Right cardiac atrium (tissue), 5 donors: ENCODE measurements at places on chromosomes 6 and 20. TPM values are rescaled to one million over a fixed set of nuclear protein-coding genes. Genes with fewer than 3 reads are reported as not detected.

HTR1E gene
- total RNA-seq = not detected

TCF19 gene
- 4.0 TPM for total RNA-seq

MRPL18 gene
- 62.2 TPM for total RNA-seq

EPPIN gene
- 0.09 TPM for total RNA-seq

ARMC12 gene
- not detected for total RNA-seq

RSPO3 gene
- 0.62 TPM for total RNA-seq

KHDC1L gene
- total RNA-seq = not detected

TMEM244 gene
- total RNA-seq = not detected

COL20A1 gene
- total RNA-seq = not detected

DNPH1 gene
- total RNA-seq = 33.5 TPM

MICB gene
- total RNA-seq = 1.6 TPM

GABBR1 gene
- 34.8 TPM for total RNA-seq

- DNase-seq = no peak
Observed at GRCh38 chr20:5511930-5512329, 195.2 kb upstream of the PROKR2 start.

DNA sequence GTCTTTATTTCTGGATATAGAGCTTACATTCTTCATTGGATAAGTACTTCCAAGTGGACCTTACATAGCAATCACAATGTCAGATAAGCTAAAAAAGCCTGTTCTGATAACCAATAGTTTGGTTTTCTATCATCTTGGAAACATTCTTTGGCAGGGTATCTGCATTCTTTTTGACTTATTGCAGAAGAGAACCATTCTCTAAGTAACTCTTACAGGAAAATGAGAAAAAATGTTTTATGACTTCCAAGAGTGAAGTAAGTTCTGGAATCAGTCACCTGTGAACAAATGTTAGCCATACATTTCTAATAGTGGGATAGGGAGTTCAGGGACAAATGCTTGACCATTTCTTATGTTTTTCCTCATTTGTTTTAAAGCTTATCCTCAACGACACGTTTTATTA lies 564.0 kb downstream of the CD109 start:
- DNase-seq = no peak

GRCh38 chr20:19077370-19078220 lies 134.8 kb upstream of the SLC24A3 start:
- no peak for DNase-seq

DNA sequence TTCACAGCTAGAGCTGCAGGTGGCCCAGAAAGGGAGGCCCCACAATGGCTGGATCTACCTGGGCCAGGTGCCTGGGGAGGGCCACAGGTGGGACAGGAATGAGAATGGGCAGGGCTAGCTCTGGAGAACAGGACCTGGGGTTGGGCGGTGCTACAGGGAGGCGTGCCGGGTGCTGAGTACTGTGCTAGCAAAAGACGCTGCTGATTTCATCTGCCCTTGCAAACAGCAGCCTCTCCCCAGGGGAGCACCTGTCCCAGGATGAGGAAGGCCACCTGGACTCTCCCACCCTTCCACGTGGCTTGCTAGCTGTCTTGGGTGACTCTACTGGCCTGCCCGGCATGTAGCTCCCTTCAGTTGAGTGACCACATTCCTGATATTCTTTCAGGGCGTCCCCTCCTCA lies 6.6 kb upstream of the YTHDF1 start:
- peak; percentile 18 for DNase-seq

DNA sequence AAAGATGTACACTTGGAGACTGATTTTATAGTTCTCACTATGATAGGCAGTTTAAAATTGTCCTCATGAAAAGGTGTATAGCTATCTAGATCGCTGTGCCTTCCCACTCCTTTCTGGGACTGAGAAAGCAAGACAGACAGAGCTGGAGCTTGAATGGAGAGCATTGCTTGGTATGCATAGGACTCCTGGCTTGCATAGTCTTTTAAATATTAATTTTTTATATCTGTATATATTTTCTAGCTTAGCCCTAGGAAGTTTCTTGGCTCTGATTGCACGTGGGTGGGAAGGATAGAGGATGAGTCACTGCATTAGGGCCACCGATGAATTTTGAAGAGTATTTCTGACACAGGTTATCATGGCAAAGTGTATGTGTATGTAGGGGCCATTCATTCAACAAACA lies 150.0 kb upstream of the SPACA1 start:
- DNase-seq = no peak

GRCh38 chr20:9711872-9712271 lies 127.0 kb downstream of the PAK5 start:
- no peak for DNase-seq

- DNase-seq = no peak
Observed at GRCh38 chr6:38857815-38858214, 142.7 kb downstream of the DNAH8 start.

GRCh38 chr20:845941-846893 lies 12.7 kb downstream of the FAM110A start:
- DNase-seq = peak; percentile 71

GRCh38 chr6:57257911-57258541 lies 35.9 kb upstream of the RAB23 start:
- DNase-seq = no peak

DNA sequence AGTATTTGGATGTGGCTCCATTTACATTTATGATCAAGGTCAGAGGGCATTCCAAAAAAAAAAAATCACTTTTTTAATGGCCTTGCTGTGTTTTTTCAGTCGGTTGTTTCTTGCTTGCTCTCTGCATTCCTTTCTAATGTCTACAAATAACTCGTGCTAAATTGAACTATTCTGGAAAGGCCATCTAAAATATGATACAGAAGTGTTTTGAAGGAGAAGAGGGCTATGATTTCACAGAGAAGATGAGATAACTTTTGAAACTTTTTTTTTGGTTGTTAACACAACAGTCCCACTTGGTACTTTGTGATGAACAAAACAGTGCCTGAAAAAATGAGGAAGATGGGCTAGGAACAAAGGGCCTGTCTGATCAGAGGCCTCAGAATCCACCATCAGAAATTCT lies 156.1 kb upstream of the SMLR1 start:
- DNase-seq = no peak

GRCh38 chr6:56663344-56663743 lies 20.7 kb upstream of the DST start:
- DNase-seq = no peak

GRCh38 chr6:150745896-150746295 lies 119.6 kb upstream of the MTHFD1L start:
- peak; percentile 33 for DNase-seq

GRCh38 chr20:44491635-44492395 lies 16.1 kb downstream of the TTPAL start:
- DNase-seq = no peak

GRCh38 chr6:155130161-155130853 lies 133.5 kb upstream of the CLDN20 start:
- no peak for DNase-seq

DNA sequence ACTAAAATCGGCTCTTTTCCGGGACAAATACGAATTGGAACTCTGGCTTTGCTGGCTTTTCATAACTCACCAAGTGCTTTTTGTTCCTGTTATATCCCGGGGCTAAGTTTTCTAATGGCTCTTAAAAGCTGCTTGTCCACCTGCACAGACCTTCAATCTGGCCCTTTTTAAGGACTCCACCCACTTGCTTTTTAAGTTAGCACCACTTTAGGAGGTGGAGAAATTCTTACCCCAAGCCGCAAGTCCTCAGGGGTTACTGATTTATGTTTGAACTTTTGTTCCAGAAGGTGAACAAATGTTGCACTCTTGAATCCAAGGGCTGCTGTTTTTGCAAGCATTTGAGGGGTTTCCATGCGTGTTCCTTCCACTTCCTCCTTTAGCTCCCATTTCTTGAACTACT lies 37.8 kb downstream of the FAM184A start:
- DNase-seq = no peak

DNA sequence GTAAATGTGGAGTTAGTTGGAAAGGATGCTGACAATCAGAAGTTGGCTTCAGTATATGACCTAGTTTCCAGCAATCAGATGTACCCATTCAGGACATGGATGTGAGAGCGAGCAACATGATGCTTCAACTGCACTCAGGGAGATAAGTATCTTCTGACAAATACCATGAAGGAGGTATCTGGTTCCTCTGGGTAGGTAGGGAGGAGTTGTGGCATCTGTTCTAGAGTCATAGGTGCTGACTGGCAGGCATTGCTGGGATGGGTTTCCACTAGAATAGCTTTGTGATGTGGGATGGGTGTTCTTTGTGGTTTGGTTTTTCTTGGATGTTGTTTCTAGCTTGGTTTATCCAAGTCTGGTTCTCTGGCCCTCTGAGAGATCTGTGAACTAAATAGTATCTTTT lies 3.9 kb upstream of the REV3L start:
- DNase-seq = no peak

DNA sequence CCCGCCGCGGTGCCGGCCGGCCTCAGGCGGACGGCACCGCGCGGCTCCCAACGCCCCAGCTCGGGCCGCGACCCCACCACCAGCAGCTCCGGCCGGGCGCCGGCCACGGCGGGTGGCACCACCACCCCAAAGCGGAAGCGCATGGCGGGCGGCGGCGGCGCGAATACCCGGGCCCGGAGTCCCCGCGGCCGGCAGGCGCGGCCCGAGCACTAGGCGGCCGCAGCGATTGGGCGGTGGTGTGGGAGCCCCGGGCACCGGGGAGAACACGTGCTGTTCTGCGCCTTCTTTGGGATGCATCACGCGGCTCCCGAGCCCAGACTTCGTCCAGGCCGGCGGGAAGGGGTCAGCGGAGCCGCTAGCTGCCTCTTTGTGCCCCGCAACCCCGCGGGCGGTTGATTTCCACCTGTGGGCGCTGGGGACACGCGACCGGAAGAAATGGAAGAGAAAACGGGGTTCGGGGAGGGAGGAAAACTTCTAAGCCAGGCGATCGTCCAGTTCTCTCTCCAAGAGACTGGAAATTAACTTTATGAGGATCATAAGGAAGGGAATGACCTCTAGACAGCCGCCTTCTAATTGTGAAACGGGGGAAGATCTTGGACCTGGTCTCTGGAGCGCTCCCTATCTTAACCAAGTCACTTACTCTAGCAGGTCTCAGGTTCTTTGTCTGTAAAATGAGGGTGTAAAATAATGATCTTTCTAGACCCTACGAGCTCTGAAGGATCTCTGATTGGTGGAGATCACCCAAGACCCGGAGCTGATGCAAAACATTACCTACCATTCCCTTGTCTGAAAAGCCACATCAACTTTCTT lies at the start of gene EPM2A:
Gene EPM2A, minus strand, starts transcription at position 165 of the 810 bp plus-strand sequence. Its CDS starts 22 bp downstream, at position 143.
- peak; percentile 94 for DNase-seq

DNA sequence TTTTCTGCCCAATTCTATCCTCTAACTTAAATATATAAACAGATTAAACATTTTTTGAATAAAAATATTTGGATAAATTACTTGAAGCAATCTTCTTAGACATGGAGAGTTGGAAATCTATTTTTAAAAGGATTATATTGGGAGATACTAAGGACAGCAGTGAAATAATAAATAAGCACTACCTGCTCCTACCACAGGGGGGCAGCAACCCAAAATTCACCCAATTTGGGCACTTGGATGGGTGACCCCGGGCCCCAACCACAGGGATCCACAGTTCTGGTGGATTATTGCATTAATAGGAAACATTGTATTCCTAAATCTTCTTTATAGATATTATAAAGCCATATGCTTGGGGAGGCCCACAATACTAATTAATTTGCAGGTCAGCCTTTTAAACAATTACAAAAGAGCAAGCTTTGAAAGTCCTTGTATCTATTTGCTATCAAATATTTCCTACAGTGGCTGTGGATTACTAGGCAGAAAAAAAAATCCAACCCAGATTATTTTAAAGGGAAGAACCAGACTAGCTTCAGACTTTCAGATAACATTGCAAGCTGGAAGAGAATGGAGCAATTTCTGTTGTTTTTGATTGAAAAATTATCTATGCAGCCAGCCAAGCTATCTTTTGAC lies 66.4 kb upstream of the PDE10A start:
- DNase-seq = no peak

GRCh38 chr6:14470671-14471070 lies 353.1 kb downstream of the CD83 start:
- no peak for DNase-seq

DNA sequence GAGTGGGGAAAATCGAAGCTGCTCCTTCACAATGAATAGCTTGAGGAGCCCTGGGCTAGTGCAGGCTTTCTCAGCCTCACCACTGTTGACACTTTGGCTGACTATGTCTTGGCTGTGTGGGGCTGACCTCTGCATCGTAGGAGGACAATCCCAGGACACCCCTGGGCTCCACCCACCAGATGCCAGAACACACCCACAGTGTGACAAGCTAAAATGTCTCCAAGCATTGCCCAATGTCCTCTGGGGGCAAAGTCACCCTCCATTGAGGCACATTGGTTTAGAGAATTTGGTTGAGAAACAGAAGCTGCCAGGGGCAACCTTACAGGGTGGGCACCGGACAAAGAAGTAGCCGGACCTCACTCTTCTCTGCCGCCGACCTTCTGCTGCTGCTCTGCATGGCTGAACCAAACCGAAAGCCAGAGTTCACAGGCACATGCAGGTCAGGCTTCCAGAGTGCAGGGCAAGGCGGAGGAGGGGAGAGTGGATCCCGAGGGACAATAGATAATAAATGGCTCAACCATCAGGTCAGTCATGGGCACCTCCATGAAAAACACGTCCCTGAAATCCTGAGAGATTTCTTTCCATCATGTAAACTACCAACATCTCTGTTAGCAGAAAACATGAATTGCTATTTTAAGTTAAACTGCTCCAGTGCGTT lies 189.0 kb downstream of the LRFN2 start:
- DNase-seq = no peak
